ENCODE measurements at places on chromosomes 7 and 10.

- peak; percentile 2 for DNase-seq
Measured at GRCh38 chr7:87398446-87398845, 53.0 kb downstream of the CROT start.

- DNase-seq: no peak
Measured at GRCh38 chr7:23074443-23075261, 30.9 kb upstream of the KLHL7 start.

DNA sequence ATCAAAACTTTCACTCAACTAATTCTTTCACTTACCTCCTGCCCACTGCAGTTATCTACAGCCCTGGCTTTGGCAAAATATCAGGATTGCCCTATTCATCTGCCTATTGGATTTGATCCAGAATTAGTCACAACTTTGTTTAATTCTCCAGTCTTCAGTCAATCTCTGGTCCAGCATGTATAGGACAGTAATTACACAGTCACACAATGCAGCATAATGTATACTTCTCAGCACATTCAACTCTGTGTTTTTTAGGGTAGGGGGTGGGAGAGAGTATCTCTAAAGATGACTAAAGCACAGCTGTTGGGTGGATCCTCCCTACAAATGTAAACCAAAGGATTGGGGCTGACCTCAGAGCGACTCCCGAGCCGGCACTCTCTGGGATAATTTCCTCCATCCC is 17.7 kb upstream of the NRP1 start:
- no peak for DNase-seq

GRCh38 chr10:48536916-48537890 is 67.7 kb downstream of the ARHGAP22 start:
- no peak for DNase-seq

GRCh38 chr7:620056-620455 is 100.4 kb upstream of the PDGFA start:
- DNase-seq: peak; percentile 98

- DNase-seq: no peak
Measured at GRCh38 chr10:96044736-96045135, 1.4 kb downstream of the CCNJ start.

GRCh38 chr7:113083132-113083815 is 3.4 kb downstream of the GPR85 start:
- DNase-seq: no peak

GRCh38 chr7:39211581-39211980 is 233.9 kb downstream of the POU6F2 start:
- DNase-seq: no peak

DNA sequence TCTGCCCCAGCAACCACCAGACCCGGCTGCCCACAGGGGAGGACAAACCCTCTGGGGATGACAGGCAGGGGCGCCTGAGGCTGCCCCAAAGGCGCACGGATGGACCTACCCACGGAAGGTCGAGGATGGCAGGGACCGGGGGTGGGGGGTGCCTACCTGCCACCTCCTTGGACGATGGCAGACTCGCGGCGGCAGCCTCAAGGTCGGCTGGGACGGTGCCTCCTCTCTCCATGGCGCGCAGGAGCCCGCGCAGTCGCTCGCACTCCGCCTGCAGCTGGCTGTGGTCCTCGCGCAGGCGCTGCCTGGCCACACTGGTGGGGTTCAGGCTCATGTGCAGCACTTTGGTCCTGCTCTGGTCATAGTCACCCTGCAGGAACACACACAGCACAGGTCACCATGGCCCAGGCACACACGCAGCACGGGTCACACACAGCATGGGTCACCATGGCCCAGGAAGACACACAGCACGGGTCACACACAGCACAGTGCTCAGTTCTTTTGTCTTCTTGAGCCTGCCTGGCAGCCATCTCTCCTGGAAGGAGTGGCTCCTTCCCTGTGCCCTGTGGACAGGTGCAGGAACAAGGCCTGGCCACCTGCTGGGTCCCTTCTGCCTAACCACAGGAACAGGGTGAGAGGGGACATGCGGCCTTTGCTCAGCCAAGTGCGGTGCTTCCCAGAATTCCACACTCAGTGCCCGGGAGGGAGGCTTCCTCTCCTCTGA is 266.6 kb downstream of the ELFN1 start:
- no peak for DNase-seq

DNA sequence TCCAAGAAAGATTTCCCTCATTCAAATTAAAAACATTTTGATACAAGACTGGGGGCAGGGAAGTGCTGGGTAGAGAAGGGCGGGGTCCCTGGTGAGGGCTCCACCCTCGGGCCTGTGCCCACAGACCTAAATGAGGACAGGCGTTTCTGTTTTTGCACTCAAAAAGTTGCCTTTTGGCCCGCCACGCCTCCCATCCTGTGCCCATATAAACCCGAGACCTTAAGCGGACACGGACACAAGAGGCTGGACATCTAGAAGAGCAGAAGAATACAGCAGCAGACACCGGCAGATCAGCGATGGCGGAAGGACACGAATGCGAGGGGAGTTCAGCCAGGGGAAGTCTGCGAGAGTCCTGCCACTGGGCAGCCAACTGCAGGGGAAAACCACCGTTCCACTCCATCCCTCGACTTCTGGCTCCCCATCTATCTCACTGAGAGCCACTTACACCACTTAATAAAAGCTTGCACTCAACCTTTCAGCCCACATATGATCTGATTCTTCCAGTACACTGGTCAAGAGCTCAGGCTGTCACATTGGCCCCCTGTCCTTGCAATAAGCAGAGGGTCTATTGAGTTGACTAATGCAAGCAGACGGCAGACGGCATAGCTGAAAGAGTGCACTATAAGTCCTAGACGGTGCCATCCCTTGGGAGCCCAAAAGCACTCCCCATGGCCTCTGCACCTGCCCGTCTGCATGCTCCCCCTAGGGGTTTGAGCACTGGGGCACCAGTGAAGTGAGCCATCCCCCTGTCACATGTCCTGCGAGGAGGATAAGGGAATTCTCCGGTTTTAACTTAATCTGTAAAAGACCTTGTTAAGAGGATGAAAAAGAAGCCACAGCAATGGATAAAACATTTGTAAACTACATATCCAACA is 181.8 kb upstream of the PRSS1 start:
- no peak for DNase-seq

DNA sequence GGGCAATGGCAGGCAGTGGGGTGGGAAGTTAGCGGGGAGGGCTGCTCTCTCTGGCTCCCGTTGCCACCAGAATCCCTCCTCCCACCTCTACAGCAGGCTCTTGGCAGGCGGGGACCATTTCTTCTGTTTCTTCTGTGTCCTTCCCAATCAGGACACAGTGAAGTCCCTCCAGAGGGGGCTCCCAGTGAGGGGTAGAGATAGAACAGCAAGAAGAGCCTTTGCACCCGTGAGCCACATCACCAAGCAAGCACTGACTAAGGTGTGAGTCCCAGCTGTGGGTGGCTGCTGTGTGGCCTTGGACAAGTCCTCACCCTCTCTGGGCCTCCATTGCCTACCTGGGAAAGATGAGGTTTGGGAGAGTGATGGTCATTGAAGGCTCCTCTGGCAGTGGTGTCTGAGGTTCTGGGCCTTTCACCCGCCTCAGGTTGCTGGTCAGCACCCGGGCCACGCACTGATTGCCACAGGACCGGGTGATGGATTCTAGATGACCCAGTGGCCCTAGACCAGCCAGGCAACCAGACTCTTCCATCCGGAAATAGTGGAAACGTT is 26.0 kb upstream of the PCBD1 start:
- DNase-seq: no peak

DNA sequence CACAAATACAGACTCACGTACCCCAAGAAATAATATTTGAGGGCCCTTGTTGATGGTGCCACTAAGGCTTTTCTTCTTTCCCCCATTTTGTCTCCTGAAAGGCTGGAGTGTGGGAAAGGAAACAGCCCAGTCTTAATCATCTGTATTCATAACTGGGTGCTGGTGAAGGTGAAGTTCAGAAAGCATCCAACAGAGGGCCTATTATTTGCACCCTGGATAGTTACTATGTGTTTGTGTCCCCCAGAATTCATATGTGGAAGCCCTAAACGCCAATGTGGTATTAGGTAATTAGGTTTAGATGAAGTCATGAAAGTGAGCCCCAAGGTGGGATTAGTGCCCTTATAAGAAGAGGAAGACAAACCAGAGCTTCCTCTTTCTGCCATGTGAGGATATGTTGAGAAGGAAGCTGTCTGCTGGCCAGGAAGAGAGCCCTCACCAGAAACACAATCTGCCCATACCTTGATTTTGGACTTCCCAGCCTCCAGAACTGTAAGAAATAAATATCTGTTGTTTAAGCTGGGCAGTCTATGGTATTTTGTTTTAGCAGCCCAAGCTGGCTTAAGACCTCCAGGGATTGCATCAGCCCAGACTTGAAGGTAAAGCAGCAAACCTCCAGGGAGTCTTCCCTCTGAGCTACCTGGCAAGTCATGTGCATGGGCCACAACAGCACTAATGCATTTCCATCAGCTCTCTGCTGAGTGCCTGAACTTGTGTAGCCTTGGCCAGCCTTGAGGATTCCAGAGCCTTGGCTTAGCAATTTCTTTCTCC is 90.0 kb upstream of the ADRB1 start:
- no peak for DNase-seq

- no peak for DNase-seq
Measured at GRCh38 chr7:38432671-38433070, 159.2 kb upstream of the TARP start.

DNA sequence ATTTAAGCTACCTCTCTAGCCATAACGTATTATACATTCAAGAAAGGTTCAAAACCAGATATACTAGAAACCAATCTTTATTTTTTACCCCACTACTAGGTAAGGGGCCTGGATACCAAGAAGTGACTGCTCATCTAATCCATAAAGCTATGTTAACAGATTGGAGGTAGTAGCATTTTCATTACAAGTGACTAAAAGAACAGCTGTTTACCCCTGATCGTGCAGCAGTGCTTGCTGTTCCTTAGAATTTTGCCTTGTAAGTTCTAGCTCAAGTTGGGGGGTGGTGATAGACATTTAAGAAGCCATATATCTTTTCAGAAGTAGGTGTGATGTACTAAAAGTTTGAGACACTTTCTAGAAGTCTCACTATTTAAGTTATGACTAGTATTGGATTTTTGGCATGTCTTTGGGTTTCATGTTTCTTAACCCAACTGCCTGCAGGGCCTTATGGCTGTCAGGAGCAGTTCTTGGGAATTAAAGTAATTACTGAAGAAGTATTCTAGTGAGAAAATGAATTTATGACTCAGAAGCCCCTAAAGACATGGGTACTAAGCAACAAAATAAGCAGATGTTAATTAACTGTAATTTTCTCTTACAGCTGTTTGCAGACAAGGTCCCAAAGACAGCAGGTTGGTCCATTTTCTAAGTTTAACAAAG is 2.3 kb downstream of the PPIA start:
- DNase-seq: no peak

DNA sequence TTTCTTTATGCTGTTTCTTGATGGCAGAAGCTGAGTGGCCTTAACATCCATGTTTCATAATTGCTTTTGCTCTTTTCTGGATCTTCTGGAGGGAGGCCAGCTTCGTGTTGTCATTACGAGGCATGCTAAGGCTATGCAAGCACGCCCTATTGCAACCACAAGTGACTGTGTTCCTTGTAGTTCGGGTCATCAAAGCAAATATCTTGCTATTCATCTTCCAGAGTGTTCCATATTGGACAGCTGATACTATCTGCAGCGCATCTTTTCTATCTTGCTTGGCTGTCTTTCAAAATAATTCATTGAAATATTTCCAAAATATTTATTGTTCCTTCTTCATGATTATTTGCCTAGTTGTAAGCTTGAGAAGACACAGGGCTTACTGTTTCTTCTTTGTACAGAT is 5.0 kb downstream of the EPHB6 start:
- no peak for DNase-seq

DNA sequence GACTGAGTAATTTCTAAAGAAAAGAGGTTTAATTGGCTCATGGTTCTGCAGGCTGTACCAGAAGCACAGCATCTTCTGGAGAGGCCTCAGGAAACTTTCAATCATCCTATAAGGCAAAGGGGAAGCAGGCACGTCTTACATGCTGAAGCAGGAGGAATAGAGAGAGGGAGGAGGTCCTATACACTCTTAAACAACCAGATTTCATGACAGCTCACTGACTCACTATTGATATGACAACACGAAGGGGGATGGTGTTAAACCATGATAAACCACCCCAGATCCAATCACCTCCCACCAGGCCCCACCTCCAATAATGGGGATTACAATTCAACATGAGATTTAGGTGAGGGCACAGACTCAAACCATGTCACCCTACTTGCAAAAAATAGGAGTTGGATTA is 201.5 kb downstream of the CDK14 start:
- no peak for DNase-seq

DNA sequence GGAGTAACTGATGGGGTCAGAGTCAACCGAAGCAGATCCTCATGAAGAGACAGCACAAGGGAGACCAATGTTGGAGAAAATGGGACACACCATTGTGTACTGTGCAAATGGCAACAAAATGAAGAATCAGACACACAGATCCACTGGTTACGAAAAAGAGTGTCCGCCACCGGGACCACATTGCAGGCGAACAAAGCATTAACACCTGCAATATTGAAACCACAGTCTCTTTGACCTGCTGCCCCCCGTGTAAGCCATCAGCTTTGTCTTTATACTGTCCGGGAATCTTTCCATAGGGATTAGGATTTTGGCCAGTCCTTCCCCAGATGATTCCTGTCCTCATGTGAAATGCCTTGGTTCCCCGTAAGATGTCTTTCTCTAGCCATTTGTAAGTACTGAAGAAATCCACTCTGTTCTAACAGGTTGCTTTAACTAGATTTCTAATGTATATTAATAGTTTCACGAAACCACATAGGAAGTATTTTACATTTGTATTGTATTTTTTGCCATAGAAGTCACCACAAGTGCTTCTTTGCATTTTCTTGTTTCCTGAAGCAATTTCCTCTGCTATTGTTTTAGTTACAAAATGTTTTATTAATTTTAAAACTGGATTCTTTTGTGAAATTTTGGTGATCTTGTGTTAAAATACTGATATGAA is 140.8 kb upstream of the NFE2L3 start:
- no peak for DNase-seq

- no peak for DNase-seq
Measured at GRCh38 chr7:139854803-139855497, 25.9 kb downstream of the TBXAS1 start.

- DNase-seq: no peak
Measured at GRCh38 chr7:41730668-41731067, 27.8 kb upstream of the INHBA start.

DNA sequence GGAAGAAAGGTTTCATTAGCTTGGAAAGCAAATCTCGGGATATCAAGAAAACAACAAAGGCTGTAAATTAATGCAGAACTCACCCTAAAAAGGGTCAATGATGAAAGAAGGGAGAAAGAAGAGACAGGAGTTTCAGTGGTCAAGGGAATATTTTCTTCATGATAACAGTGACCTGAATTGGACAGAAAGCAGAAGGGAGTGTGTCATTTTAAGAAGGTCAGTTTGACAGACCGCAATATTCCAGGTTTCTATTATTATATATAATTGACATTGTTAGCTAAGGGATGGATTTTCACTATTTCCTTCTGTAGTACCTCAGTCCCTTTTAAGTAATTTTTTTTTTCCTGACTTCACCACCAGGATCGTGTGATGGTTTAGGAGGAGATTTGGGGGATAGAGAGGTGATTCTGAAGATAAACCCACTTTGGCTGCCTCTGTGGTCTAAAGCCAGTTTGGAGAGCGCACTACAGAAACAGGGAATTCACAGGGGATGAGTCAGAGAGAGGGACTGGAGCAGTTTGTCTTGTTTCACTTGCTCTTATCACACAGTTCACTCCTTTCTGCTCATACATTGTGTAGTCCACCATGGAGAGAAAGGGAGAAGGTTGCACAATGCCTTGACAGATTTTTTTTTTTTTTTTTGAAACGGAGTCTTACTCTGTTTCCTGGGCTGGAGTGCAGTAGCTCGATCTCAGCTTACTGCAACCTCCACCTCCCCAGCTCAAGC is 417.9 kb downstream of the AUTS2 start:
- DNase-seq: peak; percentile 27

GRCh38 chr7:50908628-50909290 is 126.1 kb upstream of the GRB10 start:
- no peak for DNase-seq
